Stimulated activated CD4-positive, alpha-beta T cell treated with anti-CD3 and anti-CD28 coated beads, Interleukin-4, amount 100 ng/mL, for 24 hours (primary cell): ENCODE measurements at places on chromosomes 7 and 10.

DNA sequence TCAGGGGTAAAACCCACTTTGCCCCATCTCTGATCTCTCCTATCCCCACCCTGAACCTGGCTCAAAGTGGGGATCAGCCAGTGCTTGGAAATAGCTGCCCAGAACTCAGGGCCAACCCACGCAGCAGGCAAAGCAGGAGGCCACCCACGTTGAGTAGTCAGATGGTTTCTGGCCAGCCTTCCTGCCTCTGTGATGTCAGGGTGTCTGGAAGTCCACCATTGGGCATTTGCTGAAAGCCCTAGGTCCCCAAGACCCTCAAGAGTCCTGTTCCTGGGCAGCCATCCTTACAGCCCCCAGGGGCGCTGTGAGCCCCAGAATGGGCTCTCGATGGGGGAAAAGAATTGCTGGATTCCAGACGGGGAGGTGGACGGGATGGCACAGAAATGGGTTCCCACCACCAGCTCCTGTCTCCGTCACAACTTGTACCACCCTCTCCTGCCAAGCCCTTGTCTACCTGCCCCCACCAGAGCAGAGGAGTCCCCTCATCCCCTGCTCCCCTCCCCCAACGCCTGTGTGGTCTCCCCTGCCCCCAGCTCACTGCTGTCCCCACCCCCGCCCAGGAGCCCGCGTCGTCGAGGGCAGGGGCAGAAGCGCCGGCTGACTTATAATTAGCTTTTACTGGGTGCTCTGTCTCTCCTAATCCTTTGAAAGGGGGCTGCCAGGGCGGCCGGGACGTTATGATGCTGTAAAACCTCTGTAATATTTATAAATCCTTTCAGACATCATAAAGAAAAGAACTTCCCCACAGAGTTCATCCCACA is 3.9 kb downstream of the MYL10 start:
- no peak for DNase-seq

DNA sequence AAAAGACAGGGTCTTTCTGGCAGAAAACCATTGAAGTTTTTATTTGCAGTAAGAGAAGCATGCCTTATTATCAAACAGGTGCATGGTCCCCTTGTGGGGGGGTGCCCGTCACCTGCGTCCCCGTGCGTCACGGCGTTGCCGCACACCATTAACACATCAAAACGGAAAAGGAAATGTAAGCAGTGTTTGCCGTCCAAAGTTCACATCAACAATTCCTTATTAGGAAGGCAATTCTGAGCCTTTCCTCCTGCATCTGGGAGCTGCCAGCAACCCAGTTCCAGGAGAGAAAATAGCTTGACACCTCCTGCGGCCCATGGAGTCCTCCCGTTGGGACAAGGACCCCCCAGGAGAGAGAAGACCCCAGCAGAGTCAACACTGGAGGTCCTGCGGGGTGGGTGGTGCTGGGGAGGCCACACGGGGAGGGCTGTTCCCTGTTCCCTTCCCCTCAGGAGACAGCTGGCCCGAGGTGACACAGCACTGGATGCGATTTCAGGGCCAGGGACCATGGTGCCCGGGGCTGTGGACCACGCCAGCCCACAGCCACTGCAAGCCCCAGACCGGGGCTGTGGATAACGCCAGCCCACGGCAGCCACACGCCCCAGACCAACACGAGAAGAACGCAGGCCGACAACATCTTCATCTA is 39.5 kb downstream of the DIP2C start:
- DNase-seq = no peak

GRCh38 chr7:41889040-41889439 is 186.2 kb upstream of the INHBA start:
- no peak for DNase-seq

DNA sequence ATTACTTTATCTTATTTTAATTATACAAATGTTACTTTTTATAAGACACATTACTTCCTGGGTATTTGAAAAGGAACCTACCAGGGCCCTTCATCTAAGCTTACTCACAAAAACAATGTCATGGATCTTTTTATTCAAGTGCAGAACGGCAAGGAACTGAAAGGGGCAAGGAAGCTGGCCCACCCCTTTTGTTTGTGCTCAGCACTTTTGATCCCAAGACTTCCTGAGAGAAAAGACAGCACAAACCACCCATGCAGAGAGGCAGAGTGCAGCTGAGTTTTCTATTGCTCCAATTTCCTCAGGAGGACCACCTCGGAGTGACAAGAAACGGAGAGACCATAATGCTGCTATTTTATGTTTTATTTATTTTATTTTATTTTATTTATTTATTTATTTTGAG is 232.0 kb upstream of the NRP1 start:
- DNase-seq = no peak

- DNase-seq = no peak
Observed at GRCh38 chr10:74194545-74194944, 43.5 kb downstream of the ADK start.

DNA sequence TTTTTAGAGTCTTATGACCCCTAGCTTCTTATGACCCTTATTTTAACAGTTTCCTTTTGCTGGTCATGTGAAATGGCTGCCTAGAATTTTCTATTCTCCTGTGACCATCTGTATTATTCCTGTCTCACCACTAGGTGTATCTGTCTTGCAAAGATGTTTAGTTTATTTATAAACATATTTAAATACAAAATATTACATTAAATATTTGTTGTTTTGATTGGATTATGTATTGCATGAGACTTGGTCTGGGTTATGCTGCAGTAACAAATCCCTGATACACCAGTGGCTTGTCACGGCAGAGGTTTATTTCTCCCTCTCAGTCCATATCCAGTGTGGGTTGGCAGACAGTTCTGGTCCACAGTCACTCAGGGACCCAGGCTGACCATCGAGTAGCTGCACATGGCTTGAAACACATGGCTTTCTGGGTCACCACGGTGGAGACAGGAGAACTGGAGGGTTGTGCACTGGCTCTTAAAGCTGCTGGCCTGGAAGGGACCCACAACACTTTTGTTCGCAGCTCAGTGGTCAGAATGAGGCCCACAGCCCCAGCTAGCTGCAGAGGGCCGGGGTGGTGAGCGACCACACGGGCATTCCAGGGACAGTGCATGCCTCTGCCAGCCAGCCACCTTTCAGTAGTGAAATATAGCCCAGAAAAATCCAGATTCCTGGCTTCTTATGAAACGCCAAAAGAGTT is 7.4 kb downstream of the RASSF4 start:
- no peak for DNase-seq

DNA sequence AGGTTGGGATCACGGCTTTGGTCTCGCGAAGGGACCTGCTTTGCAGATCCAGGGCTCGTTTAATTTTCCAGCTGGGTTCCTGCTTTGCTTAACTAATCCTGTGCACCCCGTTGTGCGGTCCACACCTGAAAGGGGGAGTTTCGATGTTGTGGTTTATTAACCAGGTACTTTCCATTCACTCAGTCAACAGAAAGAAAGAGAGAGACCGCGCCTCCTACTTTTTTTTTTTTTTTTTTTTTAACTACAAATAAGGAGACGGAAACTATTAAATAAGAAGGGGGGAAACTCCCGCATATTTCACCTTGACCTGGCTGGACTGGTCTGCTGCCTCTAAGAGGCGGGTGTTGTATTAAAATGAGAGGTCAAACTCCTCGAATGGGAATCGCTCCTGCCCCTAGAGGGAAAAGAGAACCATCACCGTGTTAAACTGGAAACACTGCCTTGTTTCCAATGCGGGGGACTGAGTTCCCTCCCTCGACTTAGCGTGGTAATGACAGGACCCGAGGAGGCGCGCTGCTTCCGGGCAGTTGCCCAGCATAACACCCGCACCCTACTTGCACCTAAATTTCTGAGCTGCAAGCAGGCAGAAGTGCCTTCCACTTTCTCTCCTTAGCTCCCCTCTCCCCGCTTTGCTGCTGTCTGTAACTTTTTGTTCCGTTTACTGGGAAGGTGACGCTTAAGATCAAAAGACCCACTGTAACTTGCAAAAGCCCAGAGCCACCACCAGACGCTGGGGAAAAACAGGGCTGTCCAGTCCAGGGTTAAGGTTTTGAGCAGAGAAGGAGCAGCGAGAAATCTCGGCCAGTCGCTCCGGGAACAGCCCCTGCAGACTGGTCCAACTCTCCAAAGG is 1.1 kb upstream of the ITGB8 start:
- no peak for DNase-seq

GRCh38 chr7:5758286-5758685 is 23.2 kb downstream of the RNF216 start:
- DNase-seq = no peak

GRCh38 chr10:79201706-79202105 is 132.9 kb downstream of the ZMIZ1 start:
- no peak for DNase-seq

GRCh38 chr10:7243873-7244272 is 167.0 kb downstream of the SFMBT2 start:
- DNase-seq = no peak

DNA sequence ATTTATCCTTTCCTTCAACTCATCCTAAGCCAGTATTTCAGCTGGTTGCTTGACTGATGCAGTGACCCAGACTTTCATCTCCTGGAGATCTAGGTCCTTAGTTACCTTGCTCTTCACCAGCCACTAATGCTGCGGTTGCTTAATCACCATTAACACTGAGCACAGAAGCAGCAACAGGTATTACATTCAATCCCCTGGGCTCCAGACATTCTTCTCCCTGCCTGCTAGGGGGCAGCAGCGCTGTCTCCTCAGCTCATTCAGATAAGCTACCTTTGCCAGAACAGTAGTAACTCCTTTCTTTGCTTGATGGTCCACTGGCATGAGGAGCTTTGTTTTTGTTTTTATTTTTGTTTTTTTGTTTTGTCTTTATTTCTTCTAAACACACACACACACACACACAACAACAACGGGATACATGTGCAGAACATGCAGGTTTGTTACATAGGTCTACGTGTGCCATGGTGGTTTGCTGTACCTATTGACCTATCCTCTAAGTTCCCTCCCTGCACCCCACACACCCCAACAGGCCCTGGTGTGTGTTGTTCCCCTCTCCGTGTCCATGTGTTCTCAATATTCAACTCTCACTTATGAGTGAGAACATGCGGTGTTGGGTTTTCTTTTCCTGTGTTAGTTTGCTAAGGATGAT is 1043.2 kb upstream of the C7orf33 start:
- no peak for DNase-seq

DNA sequence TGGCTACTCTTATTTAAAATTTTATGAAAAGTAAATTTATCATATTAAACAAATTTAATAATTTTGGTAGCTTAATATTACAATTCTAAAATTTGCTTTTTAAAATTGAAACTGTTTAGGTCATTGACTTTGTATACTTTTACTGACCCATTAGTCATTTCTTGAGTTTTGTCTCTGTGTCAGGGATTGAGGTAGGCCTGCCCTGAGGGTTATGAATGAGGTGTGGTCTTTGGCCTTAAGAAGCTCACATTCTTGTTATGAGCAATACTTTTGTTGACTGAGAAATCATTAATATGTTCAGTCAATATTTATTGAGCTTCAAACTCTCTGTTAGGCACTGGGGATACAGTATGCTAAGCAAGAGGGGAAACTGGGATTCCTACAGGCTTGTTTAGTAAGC is 47.0 kb upstream of the RPA3 start:
- no peak for DNase-seq

DNA sequence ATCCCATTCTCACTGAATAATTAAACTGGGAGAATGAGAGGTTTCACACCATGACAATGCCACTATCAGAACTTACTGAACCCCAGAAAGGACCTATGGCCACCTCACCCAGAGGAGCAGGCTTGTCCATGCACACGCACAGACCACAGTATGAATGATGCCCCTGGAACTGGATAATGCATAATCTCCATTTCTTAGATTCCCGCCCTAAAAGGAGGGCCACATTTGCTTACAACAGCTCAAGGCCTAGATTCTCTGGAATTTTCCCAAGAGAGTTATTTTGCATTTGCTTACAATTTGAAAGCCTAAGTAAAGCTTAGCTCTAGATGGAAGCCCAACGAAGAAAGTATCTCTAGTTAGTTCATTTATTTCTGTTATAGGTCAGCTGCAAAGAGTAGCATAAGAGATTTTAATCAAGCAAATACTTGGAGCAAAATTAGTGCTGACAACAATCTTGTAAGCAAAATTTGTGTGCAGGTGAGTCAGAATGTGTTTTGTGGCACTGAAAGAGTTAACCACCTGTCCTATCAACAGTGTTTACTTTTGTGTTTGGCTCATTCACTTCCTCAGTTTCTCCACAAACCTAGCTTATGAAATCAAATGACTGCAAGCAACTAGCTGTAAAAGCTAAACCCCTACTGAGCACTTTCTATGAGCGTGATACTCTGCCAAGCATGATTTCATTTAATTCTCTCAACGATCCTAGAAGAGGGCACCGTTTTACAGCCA is 32.1 kb downstream of the ELMO1 start:
- no peak for DNase-seq

- DNase-seq = no peak
Observed at GRCh38 chr10:94524146-94524545, 21.4 kb upstream of the HELLS start.

GRCh38 chr7:36638586-36639263 is 85.6 kb downstream of the AOAH start:
- no peak for DNase-seq

DNA sequence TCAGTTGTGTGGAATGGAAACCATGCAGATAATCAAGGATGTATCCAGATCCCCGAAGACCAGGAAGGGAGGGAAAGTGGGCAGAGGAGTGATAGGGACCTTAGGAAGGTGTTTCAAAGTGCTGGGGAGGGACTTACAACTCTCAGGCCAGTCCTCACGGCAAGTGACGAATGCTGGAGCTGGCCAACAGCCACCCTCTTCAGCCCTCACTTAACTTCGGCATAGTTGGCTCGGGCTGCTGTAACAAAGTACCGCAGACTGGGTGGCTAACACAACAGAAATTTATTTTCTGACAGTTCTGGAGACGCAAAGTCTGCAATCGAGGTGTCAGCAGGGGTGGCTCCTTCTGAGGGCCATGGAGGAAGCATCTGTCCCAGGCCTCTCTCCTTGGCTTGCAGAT is 265.9 kb upstream of the YAE1 start:
- DNase-seq = no peak

GRCh38 chr7:138825049-138825721 is 27.2 kb upstream of the ATP6V0A4 start:
- no peak for DNase-seq

DNA sequence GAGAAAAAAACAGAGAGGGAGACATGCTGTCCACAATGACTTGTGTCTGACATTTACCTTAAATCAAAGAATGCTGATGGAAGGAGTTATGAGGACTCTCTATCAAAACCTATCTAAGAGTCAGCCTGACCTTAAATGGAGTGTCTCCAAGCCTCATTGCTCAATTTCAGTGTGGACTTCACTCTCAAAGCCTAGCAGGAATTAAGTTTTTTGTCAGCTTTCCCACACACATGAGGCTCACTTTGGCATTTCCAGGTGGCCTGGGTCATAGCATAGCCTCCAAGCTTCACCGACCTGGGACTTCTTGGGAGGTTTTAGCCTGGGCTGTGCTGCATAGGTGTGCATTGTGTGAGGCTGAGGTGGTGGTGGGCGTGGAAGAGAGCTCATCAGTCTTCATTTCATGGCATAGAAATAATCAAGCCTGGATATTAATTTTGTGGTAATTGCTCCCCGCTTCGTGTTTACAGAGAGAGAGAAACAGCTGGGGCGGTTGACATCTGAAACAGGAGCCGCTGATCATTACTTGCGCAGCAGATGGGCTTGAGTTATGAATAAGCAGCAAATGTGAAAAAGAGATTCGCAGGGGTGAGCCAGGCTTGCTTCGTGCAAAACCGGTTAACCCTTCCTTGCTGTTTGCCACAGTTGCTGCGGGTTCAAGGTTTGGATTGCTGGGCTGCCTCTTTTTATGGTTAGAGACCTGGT is 647.8 kb downstream of the INHBA start:
- no peak for DNase-seq
